ENCODE measurements at places on chromosomes 7 and 10.

DNA sequence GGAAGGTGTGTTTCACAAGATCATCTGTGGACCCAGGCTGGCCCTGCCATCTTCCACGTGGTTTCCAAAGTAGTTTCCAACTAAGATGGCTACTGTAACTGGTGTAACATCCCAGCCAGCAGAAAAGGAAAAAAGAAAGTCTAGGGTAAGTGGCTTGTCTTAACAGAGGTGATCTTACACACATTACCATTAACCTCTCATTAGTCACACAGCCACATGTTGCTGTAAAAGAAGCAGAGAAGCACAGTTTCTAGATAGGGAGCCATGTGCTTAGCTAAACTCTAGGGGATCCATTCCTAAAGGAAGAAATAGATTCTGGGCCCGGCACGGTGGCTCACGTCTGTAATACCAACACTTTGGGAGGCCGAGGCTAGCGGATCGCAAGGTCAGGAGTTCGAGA lies 54.3 kb downstream of the ZNF438 start:
- no peak for DNase-seq

GRCh38 chr7:816751-817671 lies 15.3 kb upstream of the SUN1 start:
- DNase-seq: peak; percentile 33

DNA sequence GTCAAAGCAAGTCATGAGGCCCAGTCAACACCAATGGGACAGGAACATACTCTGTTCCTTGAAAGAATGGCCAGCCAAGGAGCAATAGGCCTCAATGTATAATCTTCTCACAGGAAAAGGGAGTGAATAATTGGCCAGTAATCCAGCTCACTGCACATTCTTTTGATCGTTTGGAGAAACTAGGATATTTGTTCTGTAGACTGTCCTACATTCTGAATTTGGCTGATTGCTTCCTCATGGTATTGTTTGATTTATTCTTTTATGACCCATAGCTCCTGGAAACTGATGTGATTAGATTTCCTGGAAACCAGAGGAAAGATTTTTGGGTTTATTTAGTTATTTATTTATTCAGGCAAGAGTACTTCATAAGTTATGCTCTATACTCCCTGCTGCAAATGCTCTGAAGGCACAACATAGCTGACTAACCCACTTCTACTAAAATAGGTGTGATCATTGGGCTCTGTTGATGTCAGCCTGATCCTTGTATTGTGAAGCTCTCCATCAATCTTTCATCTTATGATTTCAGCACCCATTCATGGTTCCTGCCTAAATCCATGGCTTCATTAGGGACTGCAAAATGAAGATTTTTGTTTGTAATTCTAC lies 745.2 kb downstream of the SUGCT start:
- DNase-seq: no peak

GRCh38 chr10:112583236-112583939 lies 136.4 kb downstream of the VTI1A start:
- no peak for DNase-seq

DNA sequence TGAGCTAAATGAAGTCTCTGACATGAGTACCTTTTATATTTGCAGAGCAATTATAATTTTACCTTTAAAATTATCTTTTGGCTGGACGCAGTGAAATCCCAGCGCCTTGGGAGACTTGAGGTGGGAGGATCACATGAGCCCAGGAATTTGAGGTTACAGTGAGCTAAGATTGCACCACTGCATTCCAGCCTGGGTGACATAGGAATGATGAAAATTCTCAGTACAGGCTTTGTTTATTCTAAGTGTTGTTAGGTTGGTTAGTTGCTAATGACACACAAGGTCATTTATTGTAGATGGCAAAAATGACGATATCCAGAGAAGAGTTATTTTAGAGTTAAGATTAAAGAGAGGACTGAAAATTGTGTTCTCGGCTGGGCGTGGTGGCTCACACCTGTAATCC lies 87.6 kb downstream of the XRCC2 start:
- DNase-seq: no peak

GRCh38 chr10:81866753-81867152 lies 8.2 kb upstream of the NRG3 start:
- no peak for DNase-seq

DNA sequence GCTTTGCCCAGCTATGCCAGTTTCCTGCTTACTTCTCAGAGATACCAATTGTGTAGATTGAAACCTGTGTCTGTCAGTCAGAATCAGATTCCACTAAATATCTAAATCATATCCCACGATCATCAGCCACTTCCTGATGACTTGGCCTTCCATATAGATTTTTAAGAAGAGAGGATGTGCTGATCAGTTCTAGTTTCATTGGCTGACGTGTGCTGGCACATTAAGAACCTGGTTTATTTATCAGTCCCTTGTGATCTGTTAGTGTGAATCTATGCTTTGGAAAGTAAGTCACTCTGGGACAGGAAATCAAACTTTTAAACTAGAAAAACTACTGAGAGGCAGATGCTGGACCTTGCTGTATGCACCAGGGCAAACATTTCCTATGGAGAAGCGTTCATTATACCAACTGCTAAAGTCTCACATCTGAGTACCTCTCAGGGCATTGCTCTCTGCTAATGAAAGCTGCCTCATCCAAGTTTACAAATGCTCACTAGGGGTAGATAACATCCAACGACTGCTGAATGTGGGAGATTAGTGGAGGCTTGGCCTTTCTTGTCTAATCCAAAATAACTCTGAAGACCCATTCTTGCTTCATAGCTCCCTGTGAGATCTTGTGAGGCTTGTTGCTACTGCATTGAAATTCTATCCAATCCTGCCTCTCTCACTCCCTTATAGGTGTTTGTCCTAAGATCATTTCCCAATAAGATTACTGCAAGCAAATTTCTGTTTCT lies 109.1 kb downstream of the ARL4A start:
- DNase-seq: no peak

DNA sequence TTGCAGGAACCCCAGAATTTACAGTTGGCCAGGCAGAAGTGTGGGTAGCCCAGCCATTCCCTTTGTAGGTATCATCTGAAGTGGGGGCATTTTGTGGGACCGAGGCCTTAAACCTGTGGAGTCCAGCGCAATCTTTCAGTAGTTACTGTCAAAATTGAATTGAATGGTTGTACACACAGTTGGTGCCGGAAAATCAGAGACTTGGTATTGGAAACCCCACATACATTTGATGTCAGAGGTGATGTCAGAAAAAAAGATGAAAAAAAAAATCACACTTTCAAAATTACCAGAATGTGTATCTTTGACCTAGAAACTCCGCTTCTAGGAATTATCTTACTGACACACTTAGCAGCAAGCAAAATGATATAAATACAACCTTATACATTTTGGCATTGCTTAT lies 153.8 kb upstream of the PLXNA4 start:
- DNase-seq: no peak

GRCh38 chr7:155422599-155423336 lies 35.2 kb upstream of the EN2 start:
- DNase-seq: no peak

DNA sequence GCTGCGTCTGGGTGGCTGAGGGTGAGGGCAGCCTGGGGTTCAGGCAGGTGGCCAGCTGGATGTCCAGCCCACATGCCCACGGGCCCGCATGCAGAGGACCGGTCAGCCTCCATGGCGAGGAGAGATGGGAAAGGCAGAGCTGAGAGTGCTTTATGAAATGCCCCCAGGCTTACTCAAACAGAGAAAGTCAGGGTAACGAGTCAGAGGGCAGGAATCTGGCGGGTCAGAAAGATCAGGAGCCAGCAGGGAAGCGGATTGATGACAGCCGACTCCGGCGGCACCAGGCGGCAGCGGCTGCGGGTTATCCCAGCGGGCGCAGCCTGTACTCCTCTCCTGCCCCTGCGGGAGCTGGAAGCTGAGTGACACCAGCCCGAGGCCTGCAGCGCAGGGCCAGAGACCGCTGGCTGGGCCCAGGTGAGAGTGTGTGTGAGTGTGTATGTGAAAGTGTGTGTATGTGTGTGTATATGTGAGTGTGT lies 13.4 kb downstream of the SLC13A4 start:
- DNase-seq: no peak

DNA sequence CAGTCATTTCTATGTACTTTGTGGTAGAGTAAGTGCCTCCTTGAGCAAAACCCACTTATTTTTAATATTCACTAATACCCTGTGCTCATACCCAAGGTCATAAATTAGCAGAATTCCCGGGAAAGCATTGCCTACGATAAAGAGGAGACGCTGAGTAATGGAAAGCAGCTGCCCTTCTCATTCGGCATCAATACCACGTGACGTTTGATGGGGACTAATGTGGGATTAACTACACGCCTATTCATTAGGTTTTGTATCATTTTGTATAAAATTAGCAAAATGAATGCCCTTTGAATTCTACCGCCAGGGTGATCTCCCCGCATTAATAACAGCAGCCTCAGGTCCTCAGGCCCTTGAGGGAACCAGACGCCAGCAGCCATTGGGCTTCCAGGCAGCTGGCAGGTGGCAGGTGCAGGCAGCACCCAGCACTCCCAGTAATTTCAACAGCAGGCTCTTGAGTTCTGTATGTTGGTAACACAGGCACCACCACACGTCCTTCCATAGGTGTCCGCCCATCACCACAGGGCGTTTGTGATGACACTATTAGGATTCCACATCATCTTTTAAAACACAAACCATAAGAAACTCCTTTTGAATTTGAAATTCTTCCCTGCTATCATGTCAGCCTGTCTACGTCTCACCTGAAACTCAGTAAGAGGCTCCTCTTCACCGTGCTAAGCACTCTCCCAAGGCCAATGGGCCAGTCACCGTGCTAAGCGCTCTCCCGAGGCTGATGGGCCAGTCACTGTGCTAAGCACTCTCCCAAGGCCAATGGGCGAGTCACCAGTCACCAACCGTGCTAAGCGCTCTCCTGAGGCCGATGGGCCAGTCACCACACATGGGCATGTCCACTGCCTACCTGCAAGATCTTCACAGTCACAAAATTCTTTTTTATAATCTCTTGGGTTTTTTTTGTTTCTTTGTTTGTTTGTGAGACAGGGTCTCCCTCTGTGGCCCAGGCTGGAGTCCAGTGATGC lies 509.4 kb downstream of the PTPRN2 start:
- peak; percentile 86 for DNase-seq

- DNase-seq: no peak
Measured at GRCh38 chr10:14803827-14804226, 29.1 kb upstream of the FAM107B start.

GRCh38 chr7:104059103-104059502 lies 69.6 kb upstream of the RELN start:
- DNase-seq: no peak
